Fibroblast of skin of scalp (primary cell): ENCODE measurements at places on chromosomes 1 and 21.

- DNase-seq = no peak
These were observed 8.8 kb downstream of the MAGI3 start for GRCh38 chr1:113399062-113399583.

- no peak for DNase-seq
These were observed 44.7 kb downstream of the EIF2B3 start for GRCh38 chr1:44941424-44942324.

GRCh38 chr1:94678202-94678848 lies 136.8 kb upstream of the F3 start:
- DNase-seq = no peak

GRCh38 chr21:35024071-35024420 lies 25.1 kb downstream of the RUNX1 start:
- DNase-seq = no peak

GRCh38 chr21:43021191-43021590 lies 46.8 kb downstream of the PKNOX1 start:
- no peak for DNase-seq

GRCh38 chr1:28163496-28164161 lies 12.9 kb downstream of the PTAFR start:
- DNase-seq = peak; percentile 8

DNA sequence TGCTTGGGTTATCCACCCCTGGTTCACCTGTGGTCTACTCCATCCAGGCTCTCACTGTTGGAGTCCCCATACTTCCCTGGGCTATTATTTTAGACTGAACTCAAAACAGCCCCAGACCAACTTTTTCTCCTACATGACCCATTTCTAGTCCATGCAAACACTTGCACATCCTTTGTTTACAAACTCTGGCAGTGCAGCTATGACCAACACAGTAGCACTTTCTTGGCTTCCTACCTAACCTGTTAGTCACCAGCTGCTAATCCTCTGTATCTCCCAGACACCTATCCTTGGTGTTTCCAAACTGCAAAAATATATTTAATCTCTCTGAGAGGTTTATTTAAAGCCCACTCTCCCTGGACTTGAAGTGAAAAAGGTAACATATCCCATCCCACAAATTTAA lies 90.8 kb downstream of the DDAH1 start:
- peak; percentile 52 for DNase-seq

DNA sequence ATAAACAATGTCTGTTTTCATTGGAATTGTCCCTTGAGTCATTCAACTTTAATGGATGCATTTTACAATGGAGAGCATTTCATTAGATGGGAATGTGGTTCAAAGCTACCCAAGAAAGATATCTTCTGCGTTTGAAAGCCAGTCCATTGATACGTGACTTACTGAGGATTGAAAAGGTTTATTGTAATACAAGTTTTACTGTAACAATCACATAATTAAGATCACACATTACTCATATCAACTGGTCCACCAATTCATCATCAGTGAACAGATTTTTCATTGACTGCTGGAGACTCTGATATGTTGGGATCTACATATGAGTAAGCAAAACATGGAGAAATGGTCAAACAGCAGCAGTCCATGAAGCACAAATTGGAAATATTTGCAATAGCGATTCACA lies 32.8 kb downstream of the KRTAP24-1 start:
- DNase-seq = no peak
